ENCODE measurements at places on chromosomes 6 and 20.

DNA sequence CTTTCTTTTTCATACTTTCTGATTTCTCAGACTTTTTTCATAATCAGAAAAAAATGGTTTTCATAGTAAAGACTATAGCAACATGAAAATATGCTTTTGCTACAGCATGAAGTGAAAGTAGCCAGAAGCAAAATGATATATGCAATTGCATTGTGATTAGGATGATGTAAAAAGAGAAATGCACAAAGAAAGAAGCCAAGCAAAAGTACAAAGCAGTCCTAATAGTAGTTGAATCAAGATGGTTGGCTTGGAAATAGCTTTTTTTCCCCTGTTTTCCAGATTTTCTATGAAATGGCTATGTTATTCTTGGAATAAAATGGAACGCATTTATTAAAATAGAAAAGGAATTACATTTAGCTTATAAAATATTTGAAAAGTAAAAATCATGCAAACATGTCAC, 77.3 kb downstream of the SEL1L2 start:
- no peak for DNase-seq

DNA sequence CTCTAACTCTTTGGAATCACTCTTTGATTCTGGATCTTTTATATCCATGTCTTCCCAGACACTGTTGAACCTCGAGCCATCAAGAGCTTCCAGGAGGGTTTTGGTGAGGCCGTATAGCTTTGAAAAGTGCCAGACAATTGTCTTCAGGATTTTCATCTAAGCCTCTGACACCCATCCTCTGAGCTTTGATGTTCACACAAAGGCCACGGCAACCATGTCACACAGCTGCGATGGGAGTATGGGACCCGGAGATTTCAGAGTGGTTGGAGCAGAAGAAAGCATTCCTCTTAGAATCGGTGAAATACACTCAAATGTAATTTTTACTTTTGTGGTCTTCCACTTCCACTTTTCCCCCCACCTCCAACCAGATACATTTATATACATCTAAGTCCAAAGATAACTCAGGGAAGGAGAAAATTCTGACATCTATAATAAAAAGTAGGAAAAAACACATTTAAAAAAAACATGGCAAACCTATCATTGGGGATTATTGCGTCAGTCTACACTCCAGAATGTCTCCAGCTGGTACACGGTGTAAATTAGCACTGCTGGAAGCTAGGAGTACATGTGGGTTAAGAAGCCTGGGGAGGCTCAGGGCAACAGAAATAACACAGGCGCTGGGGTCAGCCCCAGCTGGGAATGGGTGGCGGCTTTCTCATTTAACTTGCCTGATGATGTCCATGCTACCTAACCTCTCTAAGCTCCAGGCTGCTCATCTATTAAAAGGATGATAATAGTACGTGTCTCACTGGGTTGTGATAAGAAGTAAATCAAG, 92.7 kb downstream of the LY86 start:
- DNase-seq = no peak

DNA sequence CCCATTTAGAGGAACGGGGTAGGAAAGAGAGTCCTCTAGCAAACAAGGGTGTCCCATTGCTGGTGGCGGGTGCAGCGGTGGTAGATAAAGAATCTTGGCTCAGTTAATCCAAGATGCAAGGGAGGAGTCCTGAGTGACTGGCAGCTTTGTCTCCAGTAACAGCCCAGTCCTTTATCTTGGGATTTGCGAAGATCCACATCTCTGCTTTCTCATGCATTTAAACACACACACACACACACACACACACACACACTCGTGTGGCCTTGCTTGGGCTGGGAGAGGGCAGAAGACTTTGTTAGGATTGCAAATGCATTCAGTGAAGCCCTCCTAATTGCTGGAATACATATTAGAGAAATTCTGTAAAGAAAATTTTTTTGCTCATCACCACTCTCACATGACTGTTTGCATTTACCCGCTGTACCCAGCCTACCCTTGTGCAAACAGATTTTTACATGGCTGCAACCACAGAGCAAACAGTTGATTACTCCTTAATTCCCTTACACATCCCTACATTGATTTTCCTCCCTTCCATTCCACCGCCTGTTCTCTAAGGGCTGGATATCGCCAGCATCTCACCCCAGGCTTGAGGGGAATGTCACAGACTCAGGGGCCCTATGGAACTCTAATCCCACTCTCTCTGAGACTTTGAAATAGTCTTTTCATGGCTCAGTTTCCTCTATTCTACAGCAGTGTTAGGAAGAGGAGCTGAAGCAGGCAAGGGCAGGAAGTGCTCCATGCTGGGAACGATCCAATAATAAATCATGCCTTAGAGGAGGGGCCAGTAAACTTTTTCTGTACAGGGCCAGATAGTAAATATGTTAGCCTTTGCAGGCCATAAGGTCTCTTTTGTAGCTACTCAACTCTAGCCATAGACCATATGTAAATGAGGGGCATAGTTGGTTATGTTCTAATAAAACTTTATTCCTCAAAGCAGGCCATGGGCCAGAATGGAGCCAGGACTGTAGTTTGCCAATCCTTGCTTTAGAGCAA, 3.5 kb downstream of the C6orf132 start:
- no peak for DNase-seq

- no peak for DNase-seq
Measured at GRCh38 chr6:47453372-47453936, 24.1 kb upstream of the CD2AP start.

GRCh38 chr20:60820149-60820548, 431.9 kb upstream of the CDH4 start:
- DNase-seq = no peak

- DNase-seq = no peak
Measured at GRCh38 chr20:64075556-64075955, 3.8 kb downstream of the RGS19 start.
